Left forelimb (tissue), 1 donor: ENCODE measurements at places on chromosomes 6 and 20.
A peak's percentile ranks its signal among the peaks of the same experiment; 100 is the strongest.

DNA sequence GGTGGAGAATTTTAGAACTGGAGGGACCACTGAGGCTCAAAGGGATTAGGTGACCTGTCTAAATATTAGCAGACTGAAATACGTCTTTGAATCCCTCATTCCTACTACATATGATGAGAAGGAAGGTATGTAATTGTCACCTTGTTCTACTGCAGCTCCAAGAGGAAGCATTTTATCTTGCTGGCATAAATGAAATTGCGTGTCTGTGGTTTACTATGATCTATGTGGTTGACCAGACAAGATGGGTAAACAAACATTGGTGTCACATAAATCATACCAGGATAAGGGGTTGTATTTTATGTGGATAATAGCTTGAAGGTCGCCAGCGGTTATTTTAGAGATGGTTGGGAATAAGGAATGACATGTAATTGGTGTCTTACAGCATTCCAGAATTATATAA lies 78.2 kb downstream of the LAMA4 start:
- DNase-seq: no peak

GRCh38 chr20:7031222-7031621 lies 263.7 kb downstream of the BMP2 start:
- no peak for DNase-seq

DNA sequence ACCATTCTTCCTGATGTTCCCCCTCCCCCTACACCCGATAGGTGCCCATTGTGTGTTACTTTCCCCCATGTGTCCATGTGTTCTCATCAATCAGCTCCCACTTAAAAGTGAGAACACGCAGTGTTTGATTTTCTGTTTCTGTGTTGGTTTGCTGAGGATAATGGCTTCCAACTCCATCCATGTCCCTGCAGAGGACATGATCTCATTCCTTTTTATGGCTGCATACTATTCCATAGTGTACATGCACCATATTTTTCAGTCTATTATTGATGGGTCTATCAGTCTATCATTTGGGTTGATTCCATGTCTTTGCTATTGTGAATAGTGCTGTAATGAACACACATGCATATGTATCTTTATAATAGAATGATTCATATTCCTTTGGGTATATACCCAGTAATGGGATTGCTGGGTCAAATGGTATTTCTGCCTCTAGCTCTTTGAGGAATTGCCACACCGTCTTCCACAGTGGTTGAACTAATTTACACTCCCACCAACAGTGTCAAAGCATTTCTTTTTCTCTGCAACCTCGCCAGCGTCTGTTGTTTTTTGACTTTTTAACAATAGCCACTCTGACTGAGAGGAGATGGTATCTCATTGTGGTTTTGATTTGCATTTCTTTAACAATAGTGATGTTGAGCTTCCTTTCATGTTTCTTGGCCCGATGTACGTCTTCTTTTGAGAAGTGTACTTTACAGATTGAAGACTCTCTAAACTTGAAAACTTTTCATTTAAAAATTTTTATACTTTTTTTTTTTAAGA lies 41.0 kb upstream of the GCNT2 start:
- no peak for DNase-seq

GRCh38 chr6:135087403-135087802 lies 32.8 kb upstream of the HBS1L start:
- DNase-seq: no peak

- no peak for DNase-seq
These were observed 16.6 kb upstream of the CEP85L start for GRCh38 chr6:118667988-118668387.

- DNase-seq: no peak
These were observed 153.9 kb downstream of the MMS22L start for GRCh38 chr6:97129106-97129505.

DNA sequence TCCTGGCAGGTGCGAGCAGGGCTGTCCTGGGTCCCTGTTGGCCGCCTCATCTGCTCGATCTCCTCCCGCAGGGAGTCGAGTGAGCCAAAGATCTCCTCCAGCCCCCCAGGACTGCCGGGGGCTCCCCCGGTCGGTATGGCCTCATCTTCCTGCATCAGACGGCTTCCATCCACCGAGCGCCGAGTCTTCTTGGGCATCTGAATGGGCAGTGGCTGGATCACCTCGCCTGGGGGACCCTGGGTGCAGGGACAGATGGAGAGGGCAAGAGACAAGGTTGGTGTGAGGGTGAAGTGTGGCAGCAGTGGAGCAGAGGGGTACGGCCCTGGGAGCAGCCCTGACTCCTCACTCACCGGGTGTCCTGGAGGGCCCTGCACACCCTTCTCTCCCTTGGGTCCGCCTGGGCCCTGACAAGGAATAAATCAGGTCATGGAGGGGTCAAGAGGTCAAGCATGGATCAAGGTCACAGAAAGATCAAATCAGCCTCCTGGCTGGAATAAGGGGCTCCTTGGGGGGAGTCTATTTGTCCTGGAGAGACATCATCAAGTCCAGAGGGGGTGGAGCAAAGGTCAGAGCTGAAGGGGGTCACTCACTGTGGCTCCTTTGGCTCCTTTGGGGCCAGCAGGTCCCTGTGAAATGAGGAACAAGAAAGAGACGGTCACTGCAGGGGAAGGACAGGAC lies 26.5 kb downstream of the COL11A2 start:
- no peak for DNase-seq

- no peak for DNase-seq
These were observed 47.9 kb downstream of the TIAM2 start for GRCh38 chr6:155042983-155043382.

DNA sequence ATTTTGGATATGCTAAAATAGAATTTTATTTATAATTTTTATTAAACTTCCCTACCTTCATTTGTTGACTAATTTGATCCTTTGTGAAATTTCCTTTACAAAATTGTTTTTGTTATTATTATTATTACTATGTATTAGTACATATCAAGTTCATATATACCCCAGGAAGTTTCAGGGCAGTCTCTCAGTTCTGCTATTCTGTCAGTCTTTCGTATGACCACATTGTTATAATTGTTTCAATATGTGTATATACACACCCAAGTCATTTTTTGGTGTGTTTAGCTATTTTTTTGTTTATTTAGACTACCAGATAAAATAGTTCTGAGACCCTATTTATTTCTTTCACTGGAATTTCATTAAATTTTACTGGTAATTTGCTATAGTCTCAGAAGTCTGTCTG lies 72.1 kb downstream of the NKAIN2 start:
- no peak for DNase-seq

GRCh38 chr20:5539691-5540090 lies 210.5 kb upstream of the SHLD1 start:
- DNase-seq: no peak

GRCh38 chr6:39003072-39003471 lies 45.5 kb upstream of the GLP1R start:
- DNase-seq: no peak

- no peak for DNase-seq
These were observed 17.5 kb downstream of the CITED2 start for GRCh38 chr6:139356924-139357323.

DNA sequence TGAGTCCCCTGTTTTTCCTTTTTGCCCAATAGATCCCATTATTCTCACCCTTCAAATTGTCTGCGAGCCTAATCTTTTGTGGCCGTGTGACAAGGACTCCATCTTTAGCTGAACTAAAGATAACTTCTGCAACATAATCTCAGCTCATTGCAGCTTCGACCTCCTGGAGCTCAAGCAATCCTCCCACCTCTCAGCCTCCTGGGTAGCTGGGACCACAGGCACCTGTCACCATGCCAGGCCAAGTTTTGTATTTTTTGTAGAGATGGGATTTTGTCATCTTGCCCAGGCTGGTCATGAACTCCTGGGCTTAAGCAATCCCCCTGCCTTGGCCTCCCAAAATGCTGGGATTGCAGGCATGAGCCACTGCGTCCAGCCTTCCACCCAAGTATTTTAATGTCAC lies 161.0 kb downstream of the GJA1 start:
- no peak for DNase-seq

GRCh38 chr6:21587179-21587960 lies 6.2 kb upstream of the SOX4 start:
- DNase-seq: peak; percentile 85

- no peak for DNase-seq
These were observed 34.8 kb upstream of the NUP153 start for GRCh38 chr6:17741507-17741906.

GRCh38 chr6:56490993-56491392 lies 151.7 kb downstream of the DST start:
- no peak for DNase-seq

DNA sequence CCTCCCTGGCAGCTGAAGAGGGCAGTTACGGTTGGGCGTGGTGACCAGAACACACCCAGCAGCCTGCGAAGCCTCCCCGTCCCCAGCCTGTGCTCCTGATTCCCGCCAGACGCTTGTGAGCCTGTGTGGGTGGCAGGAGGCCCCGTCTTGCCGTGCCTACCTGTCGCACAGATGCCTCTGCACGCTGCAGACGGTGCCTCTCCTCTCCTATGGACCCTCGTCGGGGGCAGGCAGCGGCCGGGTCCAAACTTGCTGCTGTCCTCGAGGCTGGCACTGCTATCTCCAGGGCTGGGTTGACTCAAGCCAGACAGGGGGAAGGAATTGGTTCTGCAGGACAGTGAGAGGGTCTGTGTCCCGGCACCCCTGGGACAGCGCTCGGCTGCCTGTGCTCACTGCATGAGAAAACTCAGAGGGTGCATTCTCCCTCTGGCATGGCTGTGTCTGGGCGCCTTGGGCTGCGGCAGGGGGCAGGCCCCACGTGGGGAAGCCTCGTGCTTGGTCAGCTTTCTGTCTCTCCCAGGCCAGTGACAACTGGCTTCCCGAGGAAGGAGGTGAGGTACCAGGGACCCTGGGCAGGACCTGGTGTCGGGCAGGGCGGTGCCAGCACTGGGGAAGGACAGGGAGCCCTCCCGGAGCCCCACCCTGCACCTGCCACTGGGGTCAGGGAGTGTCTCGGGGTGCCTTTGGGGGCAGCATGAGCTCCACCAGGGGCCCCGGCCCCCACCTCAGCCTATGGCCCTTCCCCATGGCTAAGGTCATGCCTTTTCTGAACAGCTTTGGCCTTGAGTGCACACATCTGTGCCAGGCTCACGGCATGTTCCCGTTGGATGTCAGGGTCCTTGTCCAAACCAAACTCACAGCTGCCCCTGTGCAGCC lies 127.5 kb downstream of the TAF4 start:
- DNase-seq: no peak
